ENCODE measurements at places on chromosomes 12 and 14.

DNA sequence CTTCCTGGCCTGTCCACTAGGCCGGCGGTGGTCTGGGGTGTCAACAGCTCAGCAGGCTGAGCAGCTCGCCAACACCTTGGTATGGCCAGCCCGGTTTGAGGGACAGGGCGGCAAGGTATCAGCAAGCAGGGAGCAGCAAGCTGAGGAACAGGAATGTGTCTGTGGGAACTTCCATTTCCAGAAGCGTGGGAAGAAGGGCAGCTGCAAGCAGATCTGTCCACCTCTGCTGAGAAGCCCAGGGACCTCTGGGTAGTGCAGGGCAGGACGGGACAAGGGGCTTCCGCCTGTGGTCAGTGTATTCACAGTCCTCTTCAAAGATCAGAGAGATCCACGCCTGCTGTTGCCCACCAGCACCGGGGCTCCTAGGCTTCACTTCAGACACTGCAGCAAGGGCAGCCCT is 36.0 kb downstream of the ACTN1 start:
- DNase-seq = no peak

- DNase-seq = peak; percentile 59
Observed at GRCh38 chr14:34875031-34875922, at the start of gene BAZ1A. TSS of gene BAZ1A (minus strand) at chr14:34875360. CDS start at chr14:34874604, 756 bp downstream.

DNA sequence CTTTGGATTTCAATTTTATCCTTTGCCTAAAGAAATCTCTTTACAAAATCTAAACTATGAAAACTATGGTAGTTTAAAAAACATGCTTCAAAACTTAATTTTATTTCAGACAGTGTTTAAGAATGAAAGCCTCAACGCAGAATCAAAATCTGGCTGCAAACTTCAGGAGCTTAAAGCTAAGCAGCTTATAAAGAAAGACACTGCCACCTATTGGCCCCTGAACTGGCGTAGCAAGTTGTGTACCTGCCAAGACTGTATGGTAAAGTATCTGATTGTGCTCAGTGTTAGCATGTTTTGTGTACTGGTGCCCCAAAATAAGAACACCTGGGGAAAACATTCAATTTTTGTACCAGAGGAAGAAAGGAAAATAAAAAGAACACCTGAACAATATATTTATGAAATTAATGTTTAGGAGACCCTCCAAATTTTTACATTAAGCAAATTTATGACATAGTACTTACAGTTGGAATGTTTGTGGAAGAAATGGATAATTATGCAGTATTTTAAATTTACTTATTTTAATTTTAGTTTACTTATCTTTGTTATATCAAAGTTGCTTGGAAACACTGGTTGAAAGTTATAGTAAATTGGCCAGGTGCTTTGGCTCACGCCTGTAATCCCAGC is 12.2 kb downstream of the UBR7 start:
- DNase-seq = no peak

DNA sequence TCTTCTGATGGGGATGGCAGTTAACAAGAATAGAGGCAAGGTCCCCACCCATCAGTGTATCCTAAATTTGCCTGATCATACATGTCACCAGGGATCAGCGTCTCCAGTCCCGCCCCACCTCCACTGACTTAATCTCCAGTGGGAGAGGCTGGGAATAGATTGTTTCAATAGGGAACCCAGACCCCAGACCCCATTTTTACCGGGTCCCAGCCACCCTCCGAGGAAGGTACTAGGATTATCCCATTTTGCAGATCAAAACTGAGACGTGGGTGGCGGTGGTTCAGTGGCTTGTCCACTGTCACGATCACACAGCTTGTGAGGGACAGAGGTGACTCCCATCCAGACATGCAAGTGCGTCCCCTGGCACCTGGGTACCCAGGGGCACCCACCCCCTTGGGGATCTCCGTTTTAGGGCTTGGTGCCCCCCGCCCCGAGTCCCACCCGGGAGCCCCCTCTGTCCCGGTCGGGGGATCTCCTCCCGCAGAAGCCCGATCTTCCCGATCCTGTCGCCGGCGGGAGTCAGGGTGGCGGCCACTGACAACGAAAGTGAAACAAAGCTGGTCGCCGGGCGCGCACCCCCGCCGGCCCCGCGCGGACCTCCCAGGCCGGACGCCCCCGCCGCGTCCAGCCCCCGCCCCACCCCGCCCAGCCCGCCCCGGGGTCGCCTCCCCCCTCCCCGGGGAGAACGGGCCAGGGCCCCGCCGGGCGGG is 523 bp downstream of the WSB2 start:
- DNase-seq = no peak

GRCh38 chr12:93766796-93767523 is 89.8 kb downstream of the CRADD start:
- DNase-seq = no peak

DNA sequence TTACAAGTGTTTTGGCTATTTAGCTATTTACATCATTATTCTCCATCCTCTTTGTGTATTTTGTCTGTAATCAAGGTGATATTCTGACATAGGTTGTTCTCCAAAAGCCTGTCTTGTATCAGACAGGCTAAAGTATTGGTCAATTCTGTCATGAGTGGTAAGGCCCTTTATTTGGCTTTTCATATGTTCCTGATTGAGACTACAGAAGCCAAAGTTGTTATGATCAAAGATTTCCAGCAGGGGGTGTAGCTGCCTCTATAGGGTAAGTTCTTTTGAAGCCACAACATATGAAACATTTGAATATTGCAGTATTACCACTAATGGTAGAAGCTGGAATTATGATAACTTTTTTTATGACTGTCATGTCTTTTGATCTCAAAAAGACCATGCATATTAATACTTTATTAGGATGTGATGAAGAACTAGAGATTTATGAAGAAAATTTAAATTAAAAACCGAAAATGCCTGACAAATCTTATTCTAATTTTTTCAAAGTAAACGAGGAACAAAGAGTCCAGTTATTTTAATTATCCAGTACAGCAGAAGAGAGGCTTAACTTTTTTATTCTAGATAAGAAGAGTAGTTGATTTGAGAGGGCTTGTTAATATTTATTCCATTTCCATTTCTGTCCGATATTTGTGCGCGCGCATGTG is 3.4 kb upstream of the ARHGAP5 start:
- DNase-seq = peak; percentile 71

- no peak for DNase-seq
Observed at GRCh38 chr12:106149096-106149784, 10.5 kb upstream of the NUAK1 start.

DNA sequence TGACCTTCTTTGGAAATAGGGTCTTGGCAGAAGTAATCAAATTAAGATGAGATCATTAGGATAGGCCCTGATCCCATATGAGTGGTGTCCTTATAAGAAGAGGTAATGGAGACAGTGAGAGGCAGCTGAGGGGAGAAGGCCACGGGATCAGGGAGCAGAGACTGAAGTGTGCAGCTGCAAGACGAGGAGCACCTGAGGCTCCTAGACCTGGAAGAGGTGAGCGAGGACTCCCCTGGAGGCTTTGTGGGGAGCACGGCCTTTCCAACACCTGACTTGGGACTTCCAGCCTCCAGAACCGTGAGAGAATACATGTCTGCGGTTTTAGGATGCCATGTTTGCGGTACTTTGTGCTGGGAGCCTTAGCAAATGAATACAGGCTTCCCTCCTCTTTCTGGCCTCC is 37.5 kb downstream of the LRTM2 start:
- no peak for DNase-seq

Data from AG09309 (cell line).